ENCODE measurements at places on chromosomes 7 and 10. TPM values are rescaled to one million over a fixed set of nuclear protein-coding genes. Genes with fewer than 3 reads are reported as not detected.

GRCh38 chr10:123394382-123394781 is 240.2 kb downstream of the BUB3 start:
- DNase-seq = no peak

DNA sequence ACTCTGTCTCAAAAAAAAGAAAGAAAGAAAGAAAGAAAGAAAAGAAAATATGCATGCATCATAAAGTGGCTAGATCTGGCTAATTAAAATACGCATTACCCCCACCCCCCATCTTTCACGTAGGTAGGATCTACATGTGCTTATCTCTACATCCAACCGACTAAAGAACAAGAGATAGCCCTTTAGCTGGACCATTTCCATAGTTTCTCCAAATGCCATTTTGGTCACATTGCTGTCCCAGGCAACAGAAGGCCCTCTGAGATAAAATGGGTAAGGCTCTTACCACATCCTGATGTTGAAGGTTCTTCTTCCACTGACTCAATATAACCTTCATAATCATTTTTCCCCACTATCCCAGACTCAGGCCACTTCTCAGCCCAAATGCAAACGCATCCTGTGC is 31.5 kb downstream of the PIK3AP1 start:
- DNase-seq = no peak

The AASS gene
- polyA plus RNA-seq = 10.3 TPM

- DNase-seq = no peak
Measured at GRCh38 chr7:69018200-69018599, 580.1 kb upstream of the AUTS2 start.

DNA sequence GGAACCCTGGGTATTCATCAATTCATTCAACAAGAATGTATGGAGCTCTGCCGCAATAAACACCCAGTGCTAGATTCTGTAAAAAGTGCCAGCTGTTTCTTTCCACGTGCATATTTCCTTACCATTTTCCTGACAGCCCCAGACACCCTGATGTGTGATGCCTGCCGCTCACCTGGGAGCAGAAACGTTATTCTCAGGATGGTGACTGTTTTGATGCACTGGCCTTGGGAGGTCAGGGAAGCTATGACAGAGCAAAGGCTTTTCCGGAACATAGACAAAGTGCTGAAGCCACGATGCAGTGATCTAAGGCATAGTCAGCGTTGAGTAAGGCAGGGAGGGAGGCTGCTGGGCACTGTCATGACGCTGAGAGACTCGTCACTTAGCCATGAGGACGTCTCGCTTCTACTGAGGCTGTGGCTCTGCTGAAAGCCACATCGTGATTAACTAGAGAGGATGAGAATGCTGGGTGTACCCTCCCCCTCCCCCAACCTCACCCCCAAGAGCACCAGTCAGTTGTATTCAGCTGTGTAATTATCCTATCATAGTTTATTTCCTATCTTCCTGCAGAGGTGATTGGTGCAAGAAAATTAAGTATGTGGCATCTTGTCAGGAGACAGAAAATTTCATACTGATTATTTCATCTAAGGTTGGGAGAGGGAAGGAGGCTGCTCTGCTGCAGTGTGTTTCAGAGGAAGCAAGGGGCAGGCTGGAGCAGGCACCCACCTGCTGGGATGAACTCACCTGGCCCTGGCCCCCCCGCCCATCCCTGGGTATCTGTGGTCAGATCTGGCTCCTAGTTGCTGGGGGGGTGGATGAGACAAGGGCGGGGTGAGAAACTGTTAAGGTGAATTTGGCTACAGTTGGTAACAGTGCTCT is 48.8 kb upstream of the SMNDC1 start:
- DNase-seq = no peak

- DNase-seq = no peak
Measured at GRCh38 chr10:76479103-76479790, 1047.8 kb downstream of the LRMDA start.

GRCh38 chr10:4767033-4767814 is 58.8 kb upstream of the AKR1E2 start:
- peak; percentile 28 for DNase-seq

GRCh38 chr7:50302486-50303334 is 1.8 kb upstream of the IKZF1 start:
- no peak for DNase-seq

The LRRC61 gene
- 1.8 TPM for polyA plus RNA-seq

- no peak for DNase-seq
Measured at GRCh38 chr7:11615174-11615573, 216.8 kb downstream of the THSD7A start.

- no peak for DNase-seq
Measured at GRCh38 chr10:71489077-71489476, 92.4 kb downstream of the CDH23 start.

- peak; percentile 33 for DNase-seq
Measured at GRCh38 chr10:4006051-4006450, 221.0 kb upstream of the KLF6 start.

GRCh38 chr7:135392701-135393100 is 117.2 kb downstream of the CNOT4 start:
- no peak for DNase-seq

DNA sequence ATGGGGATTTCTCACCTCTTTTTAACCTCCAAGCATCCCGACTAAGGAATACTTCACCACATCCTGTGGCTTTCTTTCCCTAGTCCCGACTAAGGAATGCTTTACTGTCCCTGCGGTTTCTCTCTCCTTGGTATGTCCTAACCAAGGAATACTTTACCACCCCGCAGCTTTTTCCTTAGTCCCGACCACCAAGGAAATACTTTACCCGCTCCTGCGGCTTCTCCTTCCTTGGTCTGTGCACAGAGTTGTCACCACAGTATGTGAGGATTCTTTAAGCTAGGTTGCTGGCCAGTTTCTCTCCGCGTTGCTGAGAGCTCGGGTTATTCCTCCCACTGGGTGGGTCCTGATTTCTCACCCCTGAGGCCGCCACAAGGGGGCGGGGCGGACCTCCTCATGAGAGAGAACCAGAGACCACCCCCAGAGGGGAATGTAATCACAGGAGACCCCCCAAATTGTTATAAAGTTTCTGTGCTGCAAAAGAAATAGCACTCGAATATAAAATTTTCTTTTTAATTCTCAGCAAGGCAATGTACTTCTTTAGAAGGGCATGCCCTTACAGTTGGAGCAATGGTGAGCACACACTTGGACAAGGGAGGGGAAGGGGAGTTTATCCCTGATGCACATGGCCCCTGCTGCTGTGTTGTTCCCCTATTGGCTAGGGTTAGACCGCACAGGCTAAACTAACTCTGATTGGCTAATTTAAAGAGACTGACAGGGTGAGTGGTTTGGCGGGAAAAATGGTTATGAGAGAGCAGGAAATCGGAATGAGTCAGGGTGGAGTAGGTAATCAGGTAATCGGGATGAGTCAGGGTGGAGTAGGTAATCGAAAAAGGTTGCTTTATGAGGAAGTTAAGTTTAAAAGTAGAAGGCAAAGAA is 12.8 kb downstream of the SUGCT start:
- DNase-seq = no peak

DNA sequence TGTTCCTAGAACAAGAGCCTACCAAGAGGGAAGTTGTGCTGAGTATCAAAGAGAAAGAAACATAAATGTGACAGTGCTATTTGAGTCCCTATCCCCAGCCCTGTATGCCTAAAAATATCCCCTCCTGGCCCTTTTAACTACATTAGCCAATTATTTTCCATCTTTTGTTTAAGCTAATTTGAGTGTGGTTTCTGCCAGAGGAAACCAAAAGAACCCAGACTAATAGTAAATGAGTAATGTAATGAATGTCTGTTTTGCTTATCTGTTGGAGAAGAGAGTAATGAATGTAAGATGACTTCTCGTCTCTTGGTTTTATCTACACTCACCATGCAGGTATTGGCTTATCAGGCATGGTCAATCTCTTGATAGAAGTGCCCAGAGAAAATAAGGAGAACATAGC is 134.4 kb upstream of the CDK1 start:
- DNase-seq = no peak

DNA sequence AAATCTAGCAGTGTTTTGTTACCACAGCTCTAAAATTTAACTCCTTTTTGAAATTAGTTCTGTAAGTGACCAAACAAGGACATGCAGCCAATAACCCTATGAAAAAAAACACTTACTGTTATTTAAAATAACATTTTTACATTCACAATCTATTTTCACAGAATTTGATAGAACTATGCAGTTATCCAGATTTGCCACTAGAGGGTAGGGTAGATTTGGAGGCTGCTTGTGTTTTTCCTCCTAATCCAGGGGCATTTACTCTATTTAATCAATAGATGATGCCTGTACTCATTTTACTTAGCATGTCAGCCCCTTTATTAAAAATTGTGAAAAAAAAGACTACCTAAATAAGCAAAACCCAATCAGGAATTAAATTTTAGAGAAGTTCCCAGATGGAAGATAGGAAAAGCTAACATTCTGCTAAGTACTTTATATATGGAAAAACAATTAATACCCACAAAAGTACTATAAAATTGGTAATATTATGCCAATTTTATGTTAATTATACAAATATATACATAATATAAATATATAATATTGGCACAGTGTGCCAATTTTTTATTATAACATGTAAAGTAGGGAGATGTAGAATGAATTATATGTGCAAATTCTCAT is 18.1 kb upstream of the LIPK start:
- no peak for DNase-seq

DNA sequence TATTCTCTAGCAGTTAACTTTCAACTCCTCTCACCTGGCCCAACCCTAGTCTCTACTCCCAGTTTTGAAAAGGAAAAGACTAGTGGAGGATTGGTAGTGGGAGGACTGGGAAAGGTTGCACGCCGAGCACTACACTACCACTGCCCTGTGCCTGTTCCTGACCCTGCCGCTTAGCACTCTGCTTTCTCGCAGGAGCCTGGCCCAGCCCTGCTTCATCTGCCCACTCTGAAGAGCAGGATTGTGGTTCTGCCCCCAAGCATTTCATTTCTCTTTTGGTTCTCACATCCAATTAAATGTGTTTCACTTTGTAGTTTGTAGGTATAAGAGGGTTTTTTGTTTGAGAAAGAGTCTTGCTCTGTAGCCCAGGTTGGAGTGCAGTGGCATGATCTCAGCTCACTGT is 31.5 kb upstream of the RBM20 start:
- no peak for DNase-seq

The RADIL gene
- 3.5 TPM for polyA plus RNA-seq

GRCh38 chr10:27685681-27686080 is 59.9 kb downstream of the MKX start:
- no peak for DNase-seq

GRCh38 chr10:95421782-95422181 is 131.0 kb upstream of the PDLIM1 start:
- no peak for DNase-seq

- no peak for DNase-seq
Measured at GRCh38 chr10:104326991-104327610, 11.2 kb downstream of the ITPRIP start.

The CHPF2 gene
- polyA plus RNA-seq = 11.4 TPM

- no peak for DNase-seq
Measured at GRCh38 chr7:111498391-111499007, 63.8 kb downstream of the IMMP2L start.

DNA sequence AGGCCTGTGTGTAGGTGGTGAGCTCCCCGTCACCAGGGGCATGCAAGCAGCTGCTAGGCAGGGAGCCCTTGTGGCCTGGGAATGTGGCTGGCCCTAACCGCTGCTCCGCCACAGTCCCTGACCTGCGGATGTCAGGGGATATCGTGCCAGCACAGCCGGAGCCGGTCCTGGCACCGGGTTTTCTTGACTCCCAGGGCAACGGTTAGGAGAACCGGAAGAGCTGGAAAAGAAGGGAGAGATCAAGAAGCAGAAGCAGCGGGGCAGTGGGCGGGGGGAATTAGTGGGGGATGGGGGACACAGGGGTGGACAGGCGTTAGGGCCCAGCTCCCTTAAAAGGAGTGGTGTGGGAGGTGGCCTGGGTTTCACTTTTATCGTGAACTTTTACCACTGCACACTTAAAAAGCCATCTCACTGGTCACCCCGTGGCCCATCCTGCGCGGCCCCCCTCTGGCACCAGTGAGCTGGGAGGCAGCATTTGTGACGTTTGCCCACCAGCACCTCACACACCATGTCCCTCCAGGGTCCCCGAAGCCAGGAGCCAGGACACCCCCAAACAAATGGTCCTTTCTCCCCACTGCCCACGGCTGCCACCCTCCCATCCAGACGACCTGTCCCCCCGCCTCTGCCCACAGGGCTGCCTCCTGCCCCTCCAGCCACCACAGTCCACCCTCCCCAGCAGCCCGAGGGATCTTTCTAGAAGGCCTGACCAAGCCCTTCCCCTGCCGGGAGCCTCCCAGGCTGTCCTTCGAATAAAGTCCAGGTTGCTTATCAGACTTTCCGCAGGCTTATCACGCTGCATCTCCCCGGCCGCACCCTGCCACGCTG is 1.8 kb upstream of the MICALL2 start:
- DNase-seq = peak; percentile 59

The GLUD1 gene
- 42.9 TPM for polyA plus RNA-seq

GRCh38 chr7:11104578-11104977 is 130.9 kb downstream of the PHF14 start:
- DNase-seq = no peak

- DNase-seq = no peak
Measured at GRCh38 chr7:139500770-139501138, 17.3 kb upstream of the KLRG2 start.

DNA sequence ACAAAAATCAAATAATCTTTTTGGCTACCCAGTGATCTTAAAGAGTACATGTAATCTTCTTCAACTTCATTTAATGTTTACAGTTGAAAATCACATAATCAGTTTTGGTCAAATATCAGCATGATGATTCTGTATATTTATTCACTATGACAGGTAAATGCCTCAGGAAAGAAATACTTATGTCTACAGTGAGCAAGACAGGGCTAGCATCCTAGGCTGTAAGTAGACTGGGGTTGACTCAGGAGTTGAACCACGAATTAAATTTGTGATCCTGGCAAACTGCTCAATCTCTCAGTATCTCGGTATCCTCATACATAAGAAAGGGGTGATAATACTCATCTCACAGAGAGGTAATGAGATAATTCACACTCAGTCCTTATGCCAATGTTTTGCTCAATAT is 71.8 kb downstream of the SEMA3D start:
- DNase-seq = no peak

The CPA1 gene
- 0.29 TPM for polyA plus RNA-seq

The STK32C gene
- 8.2 TPM for polyA plus RNA-seq

DNA sequence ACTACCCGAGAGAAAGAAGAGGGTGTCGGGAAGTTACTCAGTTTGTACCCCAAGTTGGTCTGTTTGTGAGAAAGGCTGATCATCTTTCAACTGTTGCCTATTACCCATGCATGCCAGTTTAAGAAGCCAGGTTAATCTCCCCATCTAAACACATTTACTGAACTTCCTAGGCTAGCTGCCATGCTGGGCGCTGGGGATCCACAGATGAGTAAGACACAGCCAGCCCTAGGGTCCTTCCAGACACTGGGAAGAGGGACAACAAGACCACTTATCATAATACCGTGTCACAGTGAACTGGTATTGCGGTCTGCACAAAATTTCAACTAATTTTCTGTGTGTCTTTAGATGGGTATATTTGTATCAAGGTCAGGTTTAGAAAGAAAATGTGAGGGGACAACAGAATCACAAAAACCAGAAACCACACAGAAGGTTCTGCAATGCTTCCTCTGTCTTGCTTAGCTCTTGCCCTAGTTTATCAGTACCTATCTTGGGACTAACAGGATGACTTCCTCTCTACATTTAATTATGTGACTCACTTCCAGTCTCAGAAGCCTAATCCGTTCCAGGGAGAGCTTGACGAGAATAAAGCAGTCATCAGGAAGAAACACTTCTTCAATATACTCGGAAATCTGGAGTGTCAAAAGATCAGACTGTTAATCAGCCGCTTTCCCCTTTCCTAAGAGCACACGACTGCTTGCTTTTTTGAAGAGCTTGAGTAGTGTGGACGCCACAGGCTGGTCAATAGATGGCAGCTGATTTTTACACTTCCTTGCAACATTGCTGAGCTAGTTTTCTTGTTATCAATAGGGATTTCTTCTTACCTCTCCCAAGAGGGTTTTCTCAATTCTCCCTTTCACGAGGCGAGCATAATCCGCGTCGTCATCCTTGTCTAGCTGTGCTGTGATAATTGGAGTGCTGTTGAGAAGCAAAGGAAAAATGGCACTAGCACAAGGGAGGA is 45.7 kb downstream of the POLR3A start:
- DNase-seq = no peak

Measured in heart left ventricle (tissue), 16 donors.